ENCODE measurements at places on chromosomes 1 and 21.
A peak's percentile ranks its signal among the peaks of the same experiment; 100 is the strongest.

DNA sequence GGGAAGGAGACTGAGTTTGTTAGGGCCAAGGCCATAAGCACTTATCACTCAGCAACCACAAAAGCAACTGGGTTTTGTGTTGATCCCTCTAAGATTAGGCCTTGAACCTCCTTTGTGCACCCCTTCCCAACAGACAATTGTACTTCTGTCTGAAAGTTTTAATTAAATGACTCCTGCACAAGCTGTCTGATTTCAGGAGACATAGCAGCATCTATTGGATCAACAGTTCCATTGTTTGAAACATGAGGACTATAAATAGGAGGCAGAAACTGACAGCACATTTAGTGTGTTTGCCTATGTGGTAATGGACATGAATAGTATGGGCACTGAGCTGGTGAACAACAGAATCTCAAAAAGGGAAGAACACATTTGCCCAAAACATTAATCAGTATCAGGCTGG is 167.3 kb upstream of the KCNJ6 start:
- DNase-seq = no peak

- no peak for DNase-seq
These were observed 134.4 kb downstream of the TGFB2 start for GRCh38 chr1:218479436-218480115.

- peak; percentile 10 for DNase-seq
These were observed 2.0 kb upstream of the TRNP1 start for GRCh38 chr1:26991310-26992116.

DNA sequence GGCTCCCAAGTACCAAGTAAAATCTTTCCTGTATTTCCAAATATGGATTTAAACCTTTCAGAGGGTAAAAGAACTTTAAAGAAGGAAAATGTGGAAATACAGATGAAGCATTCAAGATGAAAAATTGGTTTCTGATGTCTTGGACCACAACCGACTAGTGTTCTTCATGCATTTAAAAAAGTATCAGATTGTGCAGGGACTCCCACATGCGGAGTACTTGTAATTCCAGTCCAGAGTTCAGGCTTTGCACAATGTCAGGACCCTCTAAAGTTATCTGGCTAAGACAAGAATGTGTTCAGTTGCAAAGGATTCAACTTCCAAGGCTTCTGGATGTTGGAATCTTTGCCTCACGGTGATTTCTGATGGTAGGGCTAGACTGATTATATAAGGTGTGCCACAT is 66.7 kb downstream of the RGL1 start:
- no peak for DNase-seq

DNA sequence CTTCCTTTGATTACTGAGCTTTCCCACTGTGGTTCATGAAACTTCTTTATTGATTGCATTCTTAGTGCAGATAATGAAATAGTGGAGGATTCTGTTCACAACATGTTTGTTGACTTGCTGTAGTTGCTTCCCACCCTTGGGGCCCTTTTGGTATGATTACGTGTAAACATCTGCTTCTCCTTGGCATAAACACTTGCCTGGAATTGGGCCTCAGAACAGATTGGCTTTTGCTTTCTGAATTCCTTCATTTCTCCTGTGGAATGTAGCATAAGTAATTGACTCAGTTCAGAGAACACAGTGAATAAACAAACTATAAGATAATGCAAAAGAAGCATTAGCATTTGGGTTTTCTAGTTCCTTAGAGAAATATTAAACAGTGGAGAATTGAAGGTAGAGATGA is 59.5 kb upstream of the LAMC2 start:
- DNase-seq = no peak

DNA sequence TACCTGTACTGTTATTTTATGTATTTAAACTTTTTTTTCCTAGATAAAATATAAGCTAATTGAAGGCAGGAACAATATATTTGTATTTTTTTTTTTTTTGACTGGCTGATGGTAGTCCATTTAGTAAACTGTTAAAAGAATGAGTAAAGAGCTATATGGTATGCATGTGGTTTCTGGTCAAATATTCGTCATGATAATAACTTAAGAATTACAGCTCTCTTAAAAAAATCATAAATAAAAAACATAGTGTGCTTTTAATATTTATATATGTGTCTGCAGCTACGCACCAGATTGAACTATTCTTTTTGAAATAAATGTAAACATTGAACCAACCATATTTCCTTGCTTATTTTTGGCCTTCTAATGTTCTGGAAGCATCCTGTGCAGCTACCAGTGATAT is 272.3 kb upstream of the C1orf105 start:
- DNase-seq = no peak

DNA sequence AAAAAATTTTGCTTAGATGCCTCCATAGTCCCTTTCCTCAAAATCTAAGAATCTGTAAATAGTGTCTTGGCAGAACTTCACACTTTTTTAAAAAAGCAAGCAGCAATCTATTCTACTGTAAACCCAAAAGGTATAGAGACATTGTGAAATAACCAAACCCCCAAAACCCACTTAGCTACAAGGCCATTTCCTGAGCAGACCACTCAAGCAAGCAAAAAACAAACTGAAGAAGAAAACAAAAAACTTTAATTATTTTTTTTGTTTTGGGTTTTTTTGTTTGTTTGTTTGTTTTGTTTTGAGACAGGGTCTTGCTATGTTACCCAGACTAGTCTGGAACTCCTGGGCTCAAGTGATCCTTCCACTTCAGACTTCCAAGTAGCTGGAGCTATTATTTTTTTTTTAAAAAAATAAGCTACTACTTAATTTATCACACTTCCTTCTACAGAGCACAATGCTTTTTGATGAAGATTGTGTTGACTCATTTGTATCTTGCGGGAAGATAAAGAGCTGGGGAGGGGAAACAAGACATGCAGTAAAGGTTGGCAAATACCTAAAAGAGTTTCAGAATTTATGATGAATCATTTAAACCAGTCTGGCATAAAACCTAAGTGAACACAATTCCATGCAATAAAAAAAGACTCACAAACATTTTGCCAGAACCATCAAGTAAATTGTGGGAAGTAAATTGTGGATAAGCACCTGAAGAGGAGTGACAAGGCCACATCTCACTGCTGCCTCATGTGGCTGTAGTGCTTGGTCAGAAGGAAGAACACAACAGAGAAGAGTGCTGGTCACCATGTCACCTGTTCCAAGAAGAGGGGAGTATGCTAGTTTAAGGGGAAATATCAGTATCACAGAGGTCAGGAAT is 2.7 kb upstream of the PTPN22 start:
- DNase-seq = peak; percentile 78

DNA sequence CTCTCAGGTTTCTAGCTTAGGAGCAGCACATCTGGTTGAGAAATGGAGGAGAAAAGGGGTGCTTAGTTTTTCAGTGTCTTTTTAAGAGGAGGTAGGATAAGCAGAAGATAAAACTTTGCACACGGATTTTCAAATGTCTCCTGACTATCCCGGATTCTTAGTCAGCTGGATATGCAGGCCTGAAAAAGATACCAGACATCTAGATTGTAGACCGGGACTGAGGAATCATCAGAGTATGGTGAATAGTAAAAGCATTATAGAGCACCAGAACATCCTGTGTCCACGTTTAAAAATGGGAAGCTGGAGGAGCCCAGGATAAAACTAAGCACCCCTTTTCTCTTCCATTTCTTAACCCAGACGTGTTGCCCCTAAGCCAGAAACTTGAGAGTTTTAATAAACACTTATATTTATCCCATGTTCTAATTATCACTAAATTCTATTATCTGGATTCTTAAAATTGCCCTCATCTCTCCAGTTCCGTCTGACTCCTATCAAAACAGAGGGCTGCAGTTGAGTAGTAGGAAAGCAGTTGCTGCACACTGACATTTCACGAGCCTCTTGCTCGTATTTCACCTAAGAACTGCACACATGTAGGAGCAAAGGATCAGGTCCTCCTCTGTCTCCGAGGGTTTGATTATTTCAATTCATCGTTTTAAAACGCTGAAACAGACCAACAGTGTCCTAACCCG is 609 bp downstream of the PIGK start:
- DNase-seq = no peak

DNA sequence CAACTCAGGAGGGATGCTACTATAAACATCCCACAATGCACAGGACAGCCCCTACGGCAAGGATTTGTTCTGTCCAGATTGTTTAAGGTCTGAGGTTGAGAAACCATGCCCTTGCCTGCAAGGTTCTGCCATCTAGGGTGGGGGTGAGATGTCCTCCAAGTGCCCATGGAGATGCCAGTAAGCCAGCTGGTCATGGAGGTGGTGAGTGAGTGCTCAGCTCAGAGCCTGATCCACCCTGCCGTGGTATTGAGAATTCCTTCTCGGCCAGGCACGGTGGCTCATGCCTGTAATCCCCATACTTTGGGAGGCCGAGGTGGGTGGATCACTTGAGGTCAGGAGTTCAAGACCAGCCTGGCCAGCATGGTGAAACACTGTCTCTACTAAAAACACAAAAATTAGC is 13.3 kb upstream of the CTRC start:
- no peak for DNase-seq

DNA sequence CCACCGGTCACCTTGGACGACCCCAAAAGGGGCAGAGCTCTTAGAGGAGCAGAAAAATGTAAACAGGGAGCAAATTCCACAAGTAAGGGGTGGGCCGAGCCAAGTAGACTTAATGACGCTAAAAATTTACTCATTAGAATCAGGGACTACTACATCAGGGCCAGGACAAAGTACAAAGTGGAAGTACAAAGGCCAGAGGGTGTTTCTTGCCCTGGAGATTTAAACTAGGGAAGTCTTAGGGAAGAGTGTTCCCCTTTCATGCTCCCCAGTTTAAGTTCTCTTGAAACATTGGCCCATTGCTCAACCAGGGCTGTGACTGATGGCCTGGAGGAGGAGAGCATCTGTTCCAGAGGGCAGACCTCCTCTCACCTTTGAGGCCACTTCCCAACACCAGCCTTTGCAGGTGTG is 48.6 kb downstream of the BACH1 start:
- DNase-seq = no peak

GRCh38 chr1:199747984-199748383 is 279.5 kb upstream of the NR5A2 start:
- DNase-seq = no peak

DNA sequence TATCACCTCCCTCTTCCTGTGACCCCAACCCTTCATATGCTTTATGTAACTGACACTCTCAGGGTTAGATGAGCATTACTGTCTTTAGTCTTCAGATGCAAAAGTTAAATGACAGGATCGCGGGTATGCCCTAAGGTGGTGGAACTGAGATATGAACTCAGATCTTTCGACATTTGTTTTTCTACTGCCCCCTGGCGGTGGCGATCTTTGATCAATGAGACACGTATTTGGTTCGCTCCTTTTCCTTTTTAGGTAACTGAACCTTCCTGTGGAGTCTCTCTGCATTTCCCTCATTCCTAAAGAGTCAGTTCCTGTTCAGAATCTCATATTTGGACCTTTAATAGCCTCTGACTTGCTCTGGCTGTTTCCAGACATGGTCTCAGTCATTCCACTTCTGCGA is 47.8 kb upstream of the ZP4 start:
- no peak for DNase-seq

GRCh38 chr1:42143896-42144710 is 9.1 kb upstream of the GUCA2B start:
- no peak for DNase-seq

DNA sequence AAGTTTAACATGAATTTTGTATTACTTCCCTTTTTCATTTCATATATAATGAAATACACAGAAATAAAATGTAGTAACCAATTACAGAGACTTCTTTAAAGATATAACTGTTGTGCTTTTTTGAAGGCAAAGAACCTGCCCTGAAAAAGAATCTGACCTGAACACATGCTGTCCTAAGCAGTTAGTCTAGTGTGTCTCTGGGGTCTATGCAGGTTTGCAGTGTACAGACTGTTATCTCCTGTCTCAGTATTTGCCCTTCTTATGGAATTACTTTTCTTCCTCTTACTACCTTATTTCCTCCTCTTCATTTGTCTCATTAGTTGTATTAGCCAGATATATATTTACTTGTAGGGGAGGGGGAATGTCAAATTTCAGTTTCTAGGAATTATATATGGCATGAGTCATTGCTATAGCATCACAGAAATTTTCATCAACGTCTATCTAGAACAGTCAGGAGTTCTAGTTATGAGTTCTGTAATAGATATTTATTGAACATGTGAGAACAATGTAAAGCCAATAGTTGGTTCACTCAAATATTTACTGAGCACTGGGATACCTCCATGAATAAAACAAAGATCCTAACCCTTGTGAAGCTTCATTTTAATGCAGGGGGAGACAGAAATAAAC is 28.4 kb upstream of the PLEKHO1 start:
- no peak for DNase-seq

DNA sequence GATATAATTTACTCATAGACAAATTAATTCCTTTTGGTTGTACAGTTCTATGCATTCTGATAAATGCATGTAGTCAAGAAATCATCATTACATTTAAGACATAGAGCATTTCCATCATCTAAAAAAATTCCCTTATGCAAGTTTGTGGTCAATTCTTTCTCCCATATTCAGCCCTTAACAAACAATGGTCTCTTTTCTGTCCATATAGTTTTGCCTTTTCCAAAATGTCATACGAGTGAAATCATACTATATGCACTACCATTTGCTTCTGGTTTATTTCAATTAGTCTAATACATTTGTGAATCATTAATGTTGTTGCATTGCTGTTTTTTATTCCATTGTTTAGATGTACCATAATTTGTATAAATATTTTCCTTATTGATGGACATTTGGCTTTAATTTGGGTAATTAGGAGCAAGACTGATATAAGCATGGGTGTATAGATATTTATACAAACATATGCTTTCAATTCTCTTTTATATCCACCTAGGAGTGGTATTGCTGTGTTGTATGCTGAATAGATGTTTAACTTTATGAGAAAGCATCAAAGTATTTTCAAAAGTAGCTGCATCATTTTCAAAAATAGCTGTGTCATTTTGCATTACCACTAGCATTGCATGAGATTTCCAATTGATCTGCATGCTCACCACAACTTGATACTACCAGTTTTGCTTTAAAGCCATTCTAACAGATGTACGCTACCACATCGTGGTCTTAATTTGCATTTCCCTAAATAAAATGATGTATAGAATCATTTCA is 397.0 kb upstream of the ADAMTS5 start:
- no peak for DNase-seq

DNA sequence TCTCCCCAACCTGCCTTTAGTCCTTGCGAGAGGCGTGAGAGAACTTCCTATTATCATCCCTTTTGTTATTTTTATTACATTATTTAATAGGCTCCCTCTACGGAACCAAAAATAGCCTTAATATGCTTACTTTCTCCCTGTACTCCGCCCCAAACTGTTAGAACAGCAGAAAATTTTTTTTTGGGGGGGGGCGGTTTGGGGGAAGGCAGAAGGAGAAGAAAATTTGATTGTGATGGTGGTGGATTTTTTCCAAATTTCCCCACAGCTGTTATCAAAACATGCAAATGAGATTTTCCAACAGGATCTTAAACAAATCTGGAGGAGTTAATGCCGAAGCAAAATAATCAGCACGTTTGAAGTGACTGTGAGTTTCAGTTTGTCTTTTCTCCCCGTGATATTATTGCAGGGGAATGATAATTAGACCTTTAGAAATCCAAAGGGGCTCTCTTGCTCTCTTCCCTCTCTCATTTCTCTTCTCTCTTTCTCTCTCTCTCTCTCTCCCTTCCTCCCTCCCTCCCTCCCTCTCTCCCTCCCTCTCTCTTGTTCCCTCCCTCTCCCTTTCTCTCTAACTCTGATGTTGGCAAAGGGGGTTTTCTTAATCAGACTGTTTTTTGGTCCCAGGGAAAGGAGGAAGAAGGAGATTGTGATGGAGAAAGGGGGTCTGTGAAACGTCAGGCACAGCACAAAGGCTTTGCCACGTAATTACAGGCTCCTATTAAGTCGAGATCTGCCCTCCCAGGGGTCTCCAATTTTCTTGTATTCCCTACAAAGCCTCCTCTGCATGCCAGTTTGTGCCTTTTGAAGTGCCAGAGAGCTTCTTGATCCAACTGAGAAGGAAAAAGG is 1.1 kb upstream of the PRRX1 start:
- no peak for DNase-seq

- no peak for DNase-seq
These were observed 46.9 kb downstream of the PKN2 start for GRCh38 chr1:88730995-88731394.

All from activated CD4-positive, alpha-beta T cell treated with anti-CD3 and anti-CD28 coated beads, Interleukin-10, Interleukin-2, amounts not matched to agents 100 ng/mL and 50 ng/mL, durations not matched to agents 16 hours and 8 hours (primary cell).